ENCODE measurements at places on chromosomes 13 and 19.

GRCh38 chr19:46378268-46378667 is 31.4 kb downstream of the PPP5C start:
- DNase-seq = no peak

GRCh38 chr13:64688893-64689677 is 2541.1 kb downstream of the PCDH9 start:
- no peak for DNase-seq

DNA sequence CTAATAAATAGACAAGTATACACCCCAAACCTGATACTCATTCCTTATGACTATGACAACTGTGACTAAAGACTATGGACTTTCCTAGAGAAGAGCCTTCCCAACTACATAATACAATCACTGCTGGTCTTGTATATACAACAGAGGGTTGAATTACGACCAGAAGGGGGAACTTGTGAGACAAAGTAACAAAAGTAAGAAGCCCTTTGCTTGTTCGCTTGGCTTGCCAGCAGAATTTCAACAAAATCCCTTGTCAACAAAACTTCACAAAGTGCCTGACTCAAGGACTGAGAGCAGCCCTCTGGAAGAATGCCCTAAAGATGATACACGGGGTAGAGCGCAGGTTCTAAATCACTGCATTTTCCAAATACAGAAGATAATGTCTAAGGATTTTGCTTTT is 99.4 kb downstream of the WASF3 start:
- no peak for DNase-seq

DNA sequence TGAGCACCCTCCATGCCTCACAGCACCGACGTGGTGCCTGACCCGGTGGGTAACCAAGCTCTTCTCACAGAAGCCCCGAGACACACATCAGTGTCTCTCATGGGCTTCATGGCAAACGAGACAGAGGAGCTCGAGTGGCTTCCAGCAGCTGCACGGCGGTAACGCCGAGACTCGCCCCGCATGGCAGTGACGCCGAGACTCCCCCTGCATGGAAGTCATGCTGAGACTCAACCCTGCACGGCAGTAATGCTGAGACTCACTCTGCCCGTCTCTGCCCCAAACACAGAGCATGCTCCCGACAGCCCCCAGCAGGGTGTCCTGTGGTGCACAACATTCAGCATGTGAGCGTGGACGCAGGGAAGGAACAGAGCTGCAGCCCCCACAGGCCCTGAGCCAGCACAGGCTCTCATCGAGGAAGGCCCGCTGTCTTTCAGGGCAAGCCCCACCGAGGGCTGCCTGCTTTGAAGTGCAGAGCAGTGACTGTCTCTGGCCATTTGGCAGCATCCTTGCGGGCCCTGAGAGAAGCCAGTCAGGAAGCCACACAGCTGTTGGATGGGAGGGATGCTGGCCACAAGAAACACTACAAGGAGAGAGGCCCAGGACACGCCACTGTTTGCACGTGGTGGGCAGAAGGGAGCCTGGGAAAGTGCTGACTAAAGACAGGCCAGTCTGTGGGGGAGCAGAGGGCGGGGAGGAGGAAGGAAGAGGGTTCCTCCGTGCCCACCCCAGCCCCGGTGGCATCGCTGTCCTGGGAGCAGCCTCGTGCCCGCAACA is 9.5 kb downstream of the GAS6 start:
- no peak for DNase-seq

DNA sequence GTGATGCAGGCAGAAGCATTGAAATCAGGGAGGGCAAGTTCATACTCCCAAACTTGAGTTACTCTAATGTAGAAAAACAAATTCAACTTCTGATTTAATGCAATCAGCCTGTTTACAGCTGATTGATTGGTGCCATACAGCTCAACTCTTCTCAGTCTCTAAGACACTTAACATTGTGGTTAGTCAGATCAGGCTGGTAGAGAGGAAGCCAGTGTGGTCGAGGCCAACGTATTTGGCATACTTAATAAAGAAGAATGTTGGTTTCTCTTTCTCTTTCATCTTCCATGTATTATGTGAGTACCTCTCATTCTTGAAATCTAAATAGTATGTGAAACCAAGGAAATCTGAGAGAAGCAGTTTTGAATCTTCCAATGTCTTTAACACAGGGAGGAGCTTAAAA is 255.0 kb upstream of the SLITRK1 start:
- DNase-seq = peak; percentile 27

GRCh38 chr13:35292329-35292728 is 184.2 kb downstream of the MAB21L1 start:
- no peak for DNase-seq

DNA sequence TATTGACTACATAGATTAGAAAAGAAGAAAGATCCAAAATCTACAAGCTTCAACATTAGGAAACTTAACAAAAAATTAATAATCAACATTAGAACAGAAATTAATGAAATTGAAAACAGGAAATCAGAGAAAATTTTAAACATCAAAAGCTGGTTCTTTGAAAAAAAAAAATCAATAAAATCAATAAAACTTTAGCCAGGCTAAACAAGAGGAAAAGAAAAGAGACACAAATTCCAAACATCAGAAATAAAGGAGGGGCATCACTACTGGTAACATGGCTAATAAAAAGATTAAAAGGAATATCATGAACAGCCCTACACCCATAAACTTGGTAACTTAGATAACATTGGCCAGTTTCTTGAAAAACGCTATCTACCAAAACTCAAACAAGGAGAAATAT is 110.2 kb downstream of the ATP11A start:
- DNase-seq = no peak

- no peak for DNase-seq
Observed at GRCh38 chr19:4537953-4538600, 1.8 kb downstream of the LRG1 start.

- DNase-seq = no peak
Observed at GRCh38 chr13:99385940-99386339, 78.7 kb upstream of the GPR183 start.

DNA sequence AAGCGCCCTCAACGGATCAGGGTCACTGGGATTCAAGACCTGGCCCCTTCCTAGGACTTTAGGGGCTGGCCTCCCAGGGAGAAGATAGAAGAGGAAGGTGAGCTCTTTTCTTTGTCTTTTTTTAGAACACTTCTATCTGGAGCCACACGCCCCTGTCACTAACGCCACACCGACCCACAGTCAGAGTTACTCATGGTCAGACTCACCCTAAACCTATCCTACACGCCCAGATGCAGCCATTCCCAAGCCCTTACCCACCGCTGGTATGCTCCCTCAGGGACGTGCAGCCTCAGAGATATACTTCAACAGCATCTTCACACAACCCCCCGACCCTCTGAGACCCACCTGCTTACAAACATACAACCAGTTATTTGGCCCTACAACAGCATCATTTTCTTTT is 29.9 kb upstream of the MUC16 start:
- no peak for DNase-seq

DNA sequence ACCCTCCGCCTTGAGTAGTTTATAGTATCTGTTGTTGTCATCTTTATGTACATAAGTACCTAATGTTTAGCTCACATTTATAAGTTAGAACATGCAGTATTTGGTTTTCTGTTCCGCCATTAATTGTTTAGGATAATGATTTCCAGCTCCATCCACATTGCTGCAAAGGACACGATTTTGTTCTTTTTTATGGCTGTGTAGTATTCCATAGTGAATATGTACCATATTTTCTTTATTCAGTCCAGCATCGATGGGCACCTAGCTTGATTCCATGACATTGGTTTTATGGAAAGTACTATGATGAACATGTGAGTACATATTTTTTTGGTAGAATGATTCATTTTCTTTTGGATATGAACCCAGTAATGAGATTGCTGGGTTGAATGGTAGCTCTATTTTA is 174.4 kb upstream of the SPRY2 start:
- no peak for DNase-seq

DNA sequence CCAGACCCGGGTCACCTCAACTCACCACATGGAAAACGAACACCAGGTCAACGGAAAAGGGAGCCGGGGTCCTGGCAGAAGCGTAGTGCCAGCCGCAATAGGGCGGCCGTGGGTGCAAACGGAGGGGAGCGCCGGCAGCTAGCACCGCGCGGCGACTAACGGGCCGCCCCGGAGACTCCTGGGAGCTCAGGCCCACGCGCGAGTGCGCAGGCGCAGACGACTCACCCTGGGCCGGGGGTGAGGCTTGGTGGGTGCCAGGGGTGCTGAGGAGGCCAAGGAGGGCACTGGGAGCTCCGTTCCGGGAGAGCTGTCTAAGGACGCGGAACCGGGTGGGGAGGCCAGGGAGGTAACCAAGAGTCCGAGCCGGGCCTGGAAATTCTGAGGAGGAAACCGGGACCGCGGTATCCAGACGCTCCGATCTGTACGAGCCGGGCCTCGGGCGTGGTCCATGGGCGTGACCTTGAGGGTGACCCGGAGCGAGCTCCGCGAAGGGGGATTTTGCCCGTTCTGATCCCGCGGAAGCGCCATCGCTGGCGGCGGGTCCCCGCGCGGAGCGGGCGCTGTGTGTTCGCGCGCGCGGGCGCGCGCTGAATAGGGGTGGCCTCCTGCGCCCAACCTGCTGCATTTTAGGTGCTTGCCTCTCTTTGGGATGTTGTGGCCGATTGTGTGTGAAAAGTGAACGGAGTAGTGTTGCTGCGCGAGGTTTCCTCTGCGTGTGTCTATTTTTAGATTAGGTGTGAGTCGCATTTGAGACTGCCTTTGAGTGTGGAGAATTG is at the start of gene ZNF382:
ZNF382 (plus strand) TSS at position 213 of the 776 bp plus-strand sequence. CDS start 4,602 bp downstream, outside the sequence.
- peak; percentile 90 for DNase-seq

- no peak for DNase-seq
Observed at GRCh38 chr19:22517496-22518411, 95.6 kb upstream of the ZNF98 start.

GRCh38 chr19:54138489-54139256 is 1.1 kb downstream of the CNOT3 start:
- DNase-seq = no peak

DNA sequence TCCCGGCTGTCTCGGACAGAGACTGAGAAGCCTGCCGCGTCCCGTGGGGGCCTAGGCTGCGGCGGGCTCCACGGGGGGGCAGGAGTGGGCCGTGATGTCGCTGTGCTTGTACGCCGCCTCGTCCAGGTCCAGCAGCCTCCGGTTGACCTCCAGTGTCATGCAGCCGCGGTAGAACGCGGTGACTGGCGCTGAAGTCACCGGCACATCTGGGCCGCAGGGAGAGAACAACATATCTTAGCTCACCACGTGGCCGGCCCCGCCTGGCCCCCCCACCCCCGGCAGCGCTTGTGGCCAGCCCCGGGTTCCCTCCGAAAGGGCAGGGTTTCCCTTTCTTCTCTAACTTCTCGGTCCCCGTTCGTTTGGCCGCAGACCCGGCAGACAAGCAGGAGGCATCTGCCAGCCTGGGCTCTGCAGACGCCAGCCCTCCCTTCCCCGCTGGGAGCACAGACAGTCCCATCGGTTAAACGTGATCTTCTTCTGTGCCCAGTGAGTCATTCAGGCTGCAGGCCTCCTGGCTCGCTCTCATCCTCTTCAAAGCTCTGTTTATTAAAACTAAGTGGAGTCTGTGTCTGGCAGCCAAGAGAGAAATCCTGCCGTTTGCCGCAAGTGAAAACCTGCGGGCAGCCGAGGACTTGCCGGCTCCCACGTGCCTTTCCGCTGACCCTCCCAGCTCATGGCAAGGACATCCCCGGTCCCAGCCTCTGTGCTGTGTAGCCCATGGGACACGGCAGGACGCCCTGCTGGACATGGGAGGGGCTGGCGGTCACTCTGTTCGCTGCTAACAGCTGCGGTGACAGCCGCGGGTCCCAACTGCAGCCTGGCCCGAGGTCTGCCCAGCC is 42.8 kb downstream of the GAS6 start:
- DNase-seq = no peak

DNA sequence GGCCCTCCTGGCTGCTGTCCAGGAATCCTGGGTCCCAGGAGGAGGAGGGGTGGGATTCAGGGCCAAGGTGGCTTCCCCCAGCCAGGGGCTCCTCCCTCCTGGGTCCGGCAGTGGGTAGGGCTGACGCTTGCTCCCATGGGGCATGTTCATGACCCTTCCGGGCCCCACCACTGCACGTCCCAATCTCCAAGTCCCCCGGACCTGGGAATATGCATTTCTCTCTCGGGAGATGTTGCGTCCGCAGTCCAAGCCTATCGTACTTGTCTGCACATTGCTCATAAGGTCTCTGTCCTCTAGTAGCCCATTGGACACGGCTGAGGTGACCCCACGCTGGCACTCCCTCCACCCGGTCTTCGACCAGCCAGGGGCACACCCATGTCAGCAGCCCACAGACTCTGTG is 192.3 kb downstream of the TEX29 start:
- DNase-seq = no peak

DNA sequence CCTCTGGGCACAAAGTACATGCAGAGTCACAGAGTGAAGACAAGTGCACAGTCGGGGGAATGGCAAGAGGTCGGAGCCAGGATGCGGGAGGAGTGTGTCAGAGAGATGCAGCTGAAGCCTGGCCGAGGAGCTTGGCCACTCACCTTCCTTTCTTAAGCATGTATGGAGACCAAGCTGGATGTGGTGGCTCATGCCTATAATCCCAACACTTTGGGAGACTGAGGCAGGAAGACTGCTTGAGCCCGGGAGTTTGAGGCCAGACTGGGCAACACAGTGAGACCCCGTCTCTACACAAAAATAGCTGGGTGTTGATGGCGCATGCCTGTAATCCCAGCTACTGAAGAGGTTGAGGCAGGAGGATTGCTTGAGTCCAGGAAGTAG is 67.0 kb downstream of the LATS2 start:
- no peak for DNase-seq

GRCh38 chr13:78876915-78877549 is 218.1 kb upstream of the OBI1 start:
- DNase-seq = no peak

DNA sequence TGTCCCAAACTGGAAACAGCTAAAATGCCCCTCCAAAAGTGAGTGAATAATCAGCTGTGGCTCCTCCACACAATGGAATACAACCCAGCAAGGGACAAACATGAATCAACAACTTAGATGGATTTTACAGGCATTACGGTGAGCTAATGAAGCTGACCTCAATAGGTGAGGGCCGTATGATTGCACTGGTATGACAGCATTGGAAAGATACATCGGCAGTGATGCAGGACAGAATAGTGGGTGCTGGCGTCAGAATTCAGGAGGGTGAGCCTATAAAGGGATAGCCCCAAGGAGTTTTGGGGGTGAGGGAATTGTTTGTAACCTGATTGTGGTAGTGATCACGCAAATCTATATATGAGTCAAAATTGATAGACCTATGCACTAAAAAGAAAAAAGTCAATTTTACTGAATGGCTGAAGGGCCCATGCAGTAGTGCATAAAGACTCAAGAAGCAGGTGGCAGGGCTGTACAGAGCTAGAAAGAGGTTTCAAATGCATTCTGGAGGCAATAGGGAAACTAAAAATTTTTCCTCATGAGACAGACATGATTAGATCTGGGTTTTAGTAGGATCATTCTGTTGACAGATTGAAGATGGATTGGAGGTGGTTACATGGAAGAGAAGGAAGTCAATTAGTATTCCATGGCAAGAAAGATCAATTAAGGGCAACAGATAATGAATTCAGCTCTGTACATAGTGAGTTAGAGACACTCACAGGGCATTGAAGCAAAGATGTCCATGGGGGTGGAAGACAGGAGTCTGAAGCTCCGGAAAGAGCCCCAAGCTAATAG is 90.8 kb downstream of the IRS2 start:
- no peak for DNase-seq

- no peak for DNase-seq
Observed at GRCh38 chr13:43977911-43978310, 98.2 kb downstream of the LACC1 start.

All from activated CD4-positive, alpha-beta T cell treated with anti-CD3 and anti-CD28 coated beads, Interleukin-2, amount 50 U/mL, for 4 hours (primary cell).